ENCODE measurements at places on chromosomes 3 and 15. TPM values are rescaled to one million over a fixed set of nuclear protein-coding genes. Genes with fewer than 3 reads are reported as not detected.

DNA sequence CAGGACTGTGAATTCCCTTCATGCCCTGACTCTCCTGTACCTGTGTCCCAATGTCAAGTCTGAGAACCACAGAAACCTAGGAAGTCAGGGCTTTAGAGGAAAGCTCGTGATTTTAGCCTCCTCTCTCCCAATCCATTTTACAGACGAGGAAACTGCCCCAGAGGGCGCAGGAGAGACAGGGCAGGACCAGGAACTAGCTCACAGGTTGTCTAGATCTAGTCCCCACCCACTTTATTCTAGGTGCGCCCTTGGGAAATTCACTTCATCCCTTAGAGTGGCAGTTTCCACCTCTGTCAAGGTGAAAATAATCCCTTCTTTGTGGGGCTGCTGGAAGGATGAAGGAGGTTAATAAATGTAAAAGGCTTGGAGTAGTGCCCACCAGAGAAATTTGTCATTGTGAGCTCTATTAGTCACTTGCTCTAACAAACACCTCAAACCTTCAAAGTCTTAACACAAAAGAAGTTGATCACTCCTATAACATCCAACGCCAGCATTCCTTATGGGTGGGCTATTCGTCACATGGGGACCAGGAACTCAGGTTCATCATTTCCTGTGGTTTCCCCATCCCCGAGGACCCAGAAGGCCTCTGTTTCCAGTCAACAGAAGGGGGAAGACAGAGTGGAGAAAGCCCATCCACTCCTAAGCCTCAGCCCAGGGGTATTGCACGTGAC is 282.3 kb downstream of the XXYLT1 start:
- DNase-seq, result no peak

DNA sequence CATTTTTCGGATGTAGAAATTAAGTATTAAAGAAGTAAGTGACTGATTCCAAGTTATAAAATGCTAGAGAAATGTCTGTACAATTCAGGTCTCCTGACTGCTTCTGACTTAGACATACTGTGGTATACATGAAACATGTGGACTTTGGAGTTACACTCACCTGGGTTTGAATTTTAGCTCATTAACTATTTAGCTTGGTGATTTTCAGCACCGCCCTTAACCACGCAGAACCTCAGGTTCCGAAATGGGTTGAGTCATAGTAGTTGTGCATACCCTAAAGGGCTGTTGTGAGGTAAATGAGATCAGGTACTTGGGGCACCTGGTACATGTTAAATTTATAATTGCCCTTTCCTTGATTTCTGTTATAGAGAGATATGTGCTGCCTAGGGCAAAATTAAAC is 32.9 kb upstream of the UTS2B start:
- no peak for DNase-seq

DNA sequence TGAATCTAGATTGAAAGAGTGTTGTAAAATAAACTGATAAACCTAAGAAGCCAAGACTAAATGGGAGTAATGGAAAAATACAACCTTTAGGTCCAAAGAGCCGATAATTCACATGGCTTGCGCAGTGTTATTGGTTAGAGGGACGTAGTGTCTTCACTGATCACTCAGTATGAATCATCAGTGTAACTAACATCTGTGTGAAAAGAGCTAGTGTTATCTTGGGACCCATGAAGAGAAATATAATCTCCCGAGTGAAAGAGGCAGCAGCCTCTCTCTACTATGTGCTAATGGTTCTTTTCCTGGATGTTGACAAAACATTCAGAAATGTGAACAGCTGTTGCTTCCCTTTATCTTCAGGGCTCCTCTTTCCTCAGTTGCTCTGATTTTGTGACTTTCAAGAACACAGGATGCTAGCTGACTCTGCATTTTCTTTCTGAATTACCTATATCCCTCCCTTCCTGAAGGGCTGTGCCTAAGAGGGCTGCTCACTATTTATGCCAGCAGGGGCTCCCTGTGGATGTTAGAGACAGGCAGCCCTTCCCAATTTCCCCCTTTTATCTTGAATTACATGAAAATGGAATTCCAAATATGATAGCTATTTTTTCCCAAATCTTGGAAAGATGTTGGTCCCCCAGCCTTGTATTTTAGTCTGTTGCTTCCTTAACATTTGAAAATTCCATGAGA is 128.8 kb downstream of the GRM7 start:
- DNase-seq, result no peak

Gene GASK1A
- total RNA-seq, result 7.4 TPM

Gene ACTC1
- not detected for total RNA-seq

Gene ASTE1
- total RNA-seq, result 8.3 TPM

GRCh38 chr3:47406762-47407149 is 25.9 kb downstream of the PTPN23 start:
- no peak for DNase-seq

Gene IL20RB
- total RNA-seq, result 1.3 TPM

DNA sequence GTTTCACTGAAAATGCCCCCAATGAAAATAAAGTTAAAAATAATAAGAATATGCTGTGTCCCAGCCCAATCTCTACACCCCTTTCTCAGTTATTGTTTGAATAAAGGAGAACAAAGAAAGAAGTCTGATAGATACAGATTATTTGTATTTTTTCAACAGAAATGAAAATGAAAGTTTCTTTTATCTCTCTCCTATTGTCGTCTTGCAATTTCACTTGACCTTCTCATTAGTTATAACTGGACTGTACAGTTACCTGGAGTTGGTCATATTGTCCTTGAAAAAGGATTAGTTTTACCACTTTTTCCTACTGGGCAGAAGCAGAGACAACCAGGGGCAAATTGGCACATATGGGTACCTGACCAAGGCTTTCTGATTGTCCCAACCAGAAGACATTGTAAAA is 440.0 kb downstream of the PDCD6IP start:
- DNase-seq, result no peak

Gene IL5RA
- total RNA-seq, result 0.13 TPM

Gene PPP4R2
- total RNA-seq, result 77.0 TPM

DNA sequence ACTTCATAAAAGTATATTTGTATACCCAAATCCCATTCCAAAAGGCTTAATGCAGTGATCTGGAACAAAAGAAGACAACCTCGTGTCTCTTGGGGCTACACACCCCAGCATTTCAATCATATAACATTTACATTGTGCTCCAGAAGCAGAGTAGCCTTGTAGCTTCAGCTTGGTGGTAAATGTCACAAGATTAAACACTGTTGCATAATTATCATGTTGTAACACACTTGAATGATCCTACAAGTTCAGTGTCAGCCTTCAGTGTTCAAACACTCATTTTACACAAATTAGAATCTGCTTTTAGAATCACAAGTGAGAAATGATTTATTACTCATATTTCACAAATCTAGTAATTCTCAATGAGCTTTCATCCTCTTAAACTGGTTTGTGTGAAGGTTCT is 122.6 kb downstream of the CNTN3 start:
- no peak for DNase-seq

- peak; percentile 72 for DNase-seq
Measured at GRCh38 chr15:81133782-81134461, at the start of gene CFAP161. TSS of gene CFAP161 (plus strand) at chr15:81134270. CDS start at chr15:81134330, 60 bp downstream.

DNA sequence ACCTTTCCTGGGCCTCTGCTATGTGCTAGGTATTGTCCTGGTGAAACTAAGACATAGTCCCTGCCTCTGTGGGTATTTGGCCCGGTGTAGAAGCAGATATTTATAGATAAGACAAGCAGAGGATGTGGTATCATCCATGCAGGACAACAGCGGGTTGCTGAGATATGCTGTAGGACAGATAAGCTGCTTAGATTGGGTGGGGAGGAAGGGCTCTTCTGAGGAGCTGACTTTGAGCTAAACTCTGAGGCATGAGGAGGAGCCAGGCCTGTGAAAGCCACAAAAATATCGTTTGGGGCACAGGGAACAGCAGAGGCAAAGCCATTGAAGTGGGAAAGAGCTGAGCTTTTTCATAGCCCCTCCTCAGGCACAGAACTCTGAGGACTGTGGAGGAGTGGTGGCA is 492.5 kb upstream of the CFAP20DC start:
- no peak for DNase-seq

DNA sequence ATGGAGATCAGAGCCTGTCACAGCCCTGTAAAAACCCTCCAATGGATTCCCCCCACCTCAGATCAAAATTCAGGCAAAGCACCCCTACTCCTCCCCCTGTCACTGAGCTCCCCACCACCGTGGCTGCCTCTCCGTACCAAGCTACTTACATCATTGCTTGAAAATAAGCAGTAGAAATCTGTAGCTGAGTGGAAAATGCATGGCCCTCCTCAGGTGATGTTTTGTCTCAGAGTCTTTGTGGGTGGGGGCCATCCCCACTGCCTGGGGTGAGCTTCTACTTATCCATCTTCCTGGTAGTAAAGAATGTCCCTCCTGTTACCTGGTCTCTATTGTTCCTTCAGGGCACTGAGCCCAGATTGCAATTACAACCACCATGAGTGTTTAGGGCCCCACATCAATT is 34.5 kb downstream of the SLCO2A1 start:
- no peak for DNase-seq

DNA sequence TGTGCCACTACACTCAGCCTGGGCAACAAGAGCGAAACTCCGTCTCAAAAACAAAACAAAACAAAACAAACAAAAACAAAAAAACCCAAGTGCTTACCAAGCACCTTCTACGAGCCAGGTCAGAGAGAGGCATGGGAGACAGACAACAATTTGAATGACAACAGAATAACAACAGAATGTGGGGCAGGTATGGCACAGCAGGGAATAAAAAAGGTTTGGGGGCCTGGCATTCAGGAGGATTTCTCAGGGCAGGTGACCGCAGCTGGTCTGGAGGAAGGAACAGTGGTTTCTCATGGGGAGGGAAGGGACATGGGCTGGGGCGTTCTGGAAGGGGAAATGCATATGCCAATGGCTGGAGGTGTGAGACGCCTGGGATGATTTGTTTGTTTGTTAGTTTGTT is 22.5 kb upstream of the PARL start:
- no peak for DNase-seq

- DNase-seq, result peak; percentile 70
Measured at GRCh38 chr3:11954312-11954934, 49.8 kb upstream of the SYN2 start.

- no peak for DNase-seq
Measured at GRCh38 chr15:58039079-58040035, 26.2 kb downstream of the ALDH1A2 start.

DNA sequence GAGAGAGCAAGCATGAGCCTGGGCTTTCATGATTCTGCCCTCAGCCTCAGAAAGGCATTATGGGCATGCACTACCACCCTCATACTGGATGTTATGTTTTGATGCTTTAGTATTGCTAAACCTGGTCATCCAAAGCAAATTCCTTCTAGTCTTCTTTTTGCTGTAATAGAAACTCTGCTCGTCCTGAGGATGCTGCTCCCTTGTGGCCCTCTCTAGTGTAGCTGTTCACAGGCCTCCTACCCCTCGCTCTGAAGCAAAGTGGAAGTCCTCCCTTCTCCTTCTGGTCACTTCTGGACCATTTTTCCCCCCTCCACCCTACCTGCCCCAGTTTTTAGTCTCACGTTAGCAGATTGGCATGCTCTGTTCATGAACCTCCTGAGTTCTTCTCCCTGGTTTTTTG is 22.9 kb upstream of the CCNL1 start:
- no peak for DNase-seq

DNA sequence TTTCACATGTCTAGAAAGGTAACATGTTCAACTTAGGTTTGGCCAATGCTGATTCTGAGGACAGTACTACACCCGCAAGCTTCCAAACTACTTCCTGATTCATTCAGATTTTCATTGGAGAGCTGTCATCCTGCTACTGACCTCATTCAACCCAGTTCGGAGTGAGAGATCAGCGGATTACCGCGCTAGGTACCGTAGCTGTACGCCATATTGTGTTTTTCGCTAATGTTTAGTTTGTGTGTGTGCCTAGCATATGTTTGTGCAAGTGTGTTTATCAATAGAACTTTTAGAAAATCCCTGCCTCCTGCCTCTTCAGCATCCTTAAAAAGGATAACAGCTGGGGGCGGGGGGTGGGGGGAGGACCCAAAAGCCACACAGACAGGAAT is 1.1 kb downstream of the ZBTB20 start:
- DNase-seq, result peak; percentile 71

Gene DNAH12
- total RNA-seq, result 0.71 TPM

Gene FHIT
- 43.9 TPM for total RNA-seq

- peak; percentile 63 for DNase-seq
Measured at GRCh38 chr15:74635228-74635627, 19.6 kb downstream of the CLK3 start.
